Aortic smooth muscle cell (primary cell): ENCODE measurements at places on chromosomes 1 and 21. TPM values are rescaled to one million over a fixed set of nuclear protein-coding genes. Genes with fewer than 3 reads are reported as not detected.

Gene PDPN
- 0.06 TPM in 1 of 2 replicates, not detected in the other for total RNA-seq

Gene TRAF3IP3
- total RNA-seq = not detected in 2 replicates

Gene SLAMF9
- 0.44 and 1.2 TPM in 2 replicates for total RNA-seq

Gene DNAJC28
- total RNA-seq = 1.6 and 1.8 TPM in 2 replicates

Gene LCE2B
- not detected in 2 replicates for total RNA-seq

Gene OPTC
- total RNA-seq = not detected in 2 replicates

Gene KIRREL1
- total RNA-seq = 98.1 and 101 TPM in 2 replicates

Gene KIF26B
- under 0.01 and 0.19 TPM in 2 replicates for total RNA-seq

Gene HSD3B2
- total RNA-seq = not detected in 2 replicates

Gene KCNJ15
- total RNA-seq = 0.12 and 0.13 TPM in 2 replicates

Gene NBPF4
- total RNA-seq = not detected in 2 replicates
